ENCODE measurements at places on chromosomes 3 and 15.

DNA sequence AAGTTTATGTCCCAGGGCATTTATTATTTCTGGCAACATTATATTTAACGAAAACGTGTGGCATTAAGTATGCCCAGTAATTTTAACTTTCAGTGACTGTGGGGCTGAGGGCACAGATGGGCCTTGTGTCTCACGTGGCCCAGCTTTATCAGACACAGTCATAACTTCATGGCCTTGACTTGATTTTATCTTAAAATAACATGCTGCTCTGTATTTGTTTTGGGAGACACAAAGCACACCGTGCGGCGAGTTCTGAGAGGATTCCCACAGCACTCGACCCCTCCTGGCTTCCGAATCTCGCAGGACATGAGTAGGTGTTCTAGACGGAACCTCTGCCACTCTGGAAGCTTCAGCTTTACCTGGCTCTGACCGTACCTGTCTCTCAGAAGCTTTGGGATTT lies 180.8 kb downstream of the ADAMTS17 start:
- no peak for DNase-seq

DNA sequence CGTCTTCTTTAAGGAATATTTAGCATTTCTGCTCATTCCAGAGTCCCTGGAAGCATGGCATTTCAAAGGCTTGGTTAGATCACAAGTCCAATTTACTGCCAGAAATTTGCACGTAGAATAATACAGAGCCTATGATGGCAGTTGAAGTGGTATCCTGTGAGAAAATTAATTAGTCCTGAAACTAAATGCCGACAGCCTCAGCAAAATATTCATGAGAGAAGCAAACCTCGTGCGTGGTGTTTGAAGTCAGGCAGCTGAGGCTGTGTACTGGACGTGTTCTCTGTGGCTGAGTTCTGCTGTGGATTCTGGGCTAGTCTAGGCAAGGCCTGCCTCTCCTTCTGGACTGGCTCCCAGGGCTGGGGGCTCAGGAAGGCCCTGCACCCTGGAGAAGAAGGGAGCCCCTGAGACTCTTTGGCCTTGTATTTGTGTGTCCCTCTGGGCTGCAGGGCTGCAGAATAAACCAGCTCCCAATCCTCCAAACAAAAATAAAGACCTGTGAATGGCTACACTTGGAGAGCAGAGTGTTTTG lies 106.6 kb downstream of the APBA2 start:
- DNase-seq: no peak

DNA sequence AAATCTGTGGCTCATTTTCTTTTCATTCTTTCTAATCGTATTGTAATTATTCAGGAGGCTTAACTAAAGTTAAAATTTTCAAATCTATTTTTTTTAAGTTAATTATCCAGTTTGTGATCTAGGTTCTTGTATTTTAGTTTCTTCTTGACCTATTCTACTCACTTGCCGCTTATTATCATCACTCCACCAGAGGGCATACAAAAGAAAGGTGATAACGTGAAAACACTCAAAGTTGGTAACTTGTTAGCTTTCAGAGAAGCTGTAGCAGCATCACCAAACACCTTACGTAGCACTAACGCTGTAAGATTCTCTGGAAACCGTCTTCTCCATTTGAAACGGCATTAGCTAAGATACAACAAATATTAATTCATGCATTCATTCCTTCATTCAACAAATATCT lies 4.8 kb downstream of the GNB4 start:
- no peak for DNase-seq

- no peak for DNase-seq
These were observed 7.6 kb upstream of the TRH start for GRCh38 chr3:129966876-129967275.

GRCh38 chr15:69823223-69823907 lies 274.4 kb downstream of the TLE3 start:
- DNase-seq: no peak

GRCh38 chr15:69857686-69858391 lies 239.9 kb downstream of the TLE3 start:
- DNase-seq: no peak

Data from D341Med (cell line).